ENCODE measurements at places on chromosomes 1 and 21. TPM values are rescaled to one million over a fixed set of nuclear protein-coding genes. Genes with fewer than 3 reads are reported as not detected.
A peak's percentile ranks its signal among the peaks of the same experiment; 100 is the strongest.

The KRTAP19-3 gene
- not detected for total RNA-seq

The C1QC gene
- not detected for total RNA-seq

The TSTD1 gene
- 26.8 TPM for total RNA-seq

The MAP10 gene
- not detected for total RNA-seq

The KCNT2 gene
- not detected for total RNA-seq

The CEP350 gene
- 40.3 TPM for total RNA-seq

The TP73 gene
- total RNA-seq = 11.7 TPM

The DDR2 gene
- 0.65 TPM for total RNA-seq

The CELSR2 gene
- 8.3 TPM for total RNA-seq

The MAP3K21 gene
- total RNA-seq = 10.4 TPM

The MXRA8 gene
- total RNA-seq = 4.9 TPM

- peak overlapping the region; percentile 56 for H3K4me3 ChIP-seq
- H3K27me3 ChIP-seq = no peaks in the 10 kb centered on the region
- no peaks in the 10 kb centered on the region for H3K36me3 ChIP-seq
- H3K4me1 ChIP-seq = peaks cover 19% of the 10 kb centered on the region
These were observed 680 bp upstream of the CNN3 start for GRCh38 chr1:94927405-94928175.

DNA sequence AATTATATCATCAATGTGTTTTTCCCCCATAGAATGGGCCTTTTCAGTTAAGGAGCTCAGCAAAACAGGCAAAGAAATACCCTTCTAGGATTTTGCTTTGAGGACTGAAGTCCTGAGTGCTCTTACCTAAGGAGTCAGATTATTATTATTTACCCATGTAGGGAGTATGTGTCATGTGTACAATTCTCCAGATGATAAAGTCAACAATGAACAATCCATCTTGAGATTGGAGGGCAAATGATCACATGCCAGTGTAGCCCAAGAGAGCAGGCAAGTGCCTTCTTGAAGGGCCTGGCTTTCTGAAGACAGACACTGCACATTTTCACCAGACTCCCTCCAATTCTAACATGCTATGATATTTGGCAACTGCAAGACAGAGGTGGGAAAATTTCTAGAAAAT lies 159.7 kb downstream of the PCNX2 start:
- DNase-seq = no peak
- H3K27me3 ChIP-seq = no peaks in the 10 kb centered on the region
- no peaks in the 10 kb centered on the region for H3K4me1 ChIP-seq
- no peaks in the 10 kb centered on the region for H3K36me3 ChIP-seq
- H3K27ac ChIP-seq = no peak overlapping the region

- no peak overlapping the region for H3K4me3 ChIP-seq
- no peaks in the 10 kb centered on the region for H3K36me3 ChIP-seq
- H3K27me3 ChIP-seq = no peaks in the 10 kb centered on the region
These were observed 14.1 kb downstream of the ALPL start for GRCh38 chr1:21523297-21523813.

DNA sequence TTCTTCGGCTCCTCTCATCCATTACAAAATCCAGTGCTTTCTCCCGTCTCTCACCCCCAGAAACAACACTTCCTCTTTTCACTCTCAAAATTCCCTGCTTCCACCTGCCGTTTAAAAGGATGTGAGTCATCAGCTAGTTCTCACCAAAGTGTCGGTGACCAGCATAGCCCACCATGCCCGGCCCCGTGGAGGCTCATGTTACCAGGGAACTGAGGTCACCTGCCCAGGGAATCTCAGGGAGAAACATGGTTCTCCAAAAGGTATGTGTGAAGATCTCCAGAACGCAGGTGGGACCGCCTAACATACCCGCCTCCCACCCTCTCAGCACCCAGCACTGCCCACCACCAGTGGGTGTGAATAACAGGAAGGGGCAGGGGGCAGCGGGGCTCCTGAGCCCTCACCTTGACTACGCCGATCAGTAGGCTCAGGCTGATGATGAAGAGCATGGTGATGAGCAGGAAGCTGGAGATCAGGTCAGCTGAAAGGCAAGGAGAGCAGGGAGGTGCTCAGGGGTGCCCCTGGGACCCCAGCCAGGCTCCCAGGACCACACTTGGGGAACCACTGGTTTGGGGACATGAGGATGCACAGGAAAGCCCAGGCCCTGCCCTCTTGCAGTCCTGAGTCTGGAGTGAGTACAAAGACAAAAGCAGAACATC lies 16.2 kb downstream of the LAPTM5 start:
- H3K36me3 ChIP-seq = no peaks in the 10 kb centered on the region
- DNase-seq = no peak
- no peak overlapping the region for H3K4me3 ChIP-seq
- H3K27ac ChIP-seq = no peak overlapping the region
- peaks cover 16% of the 10 kb centered on the region for H3K4me1 ChIP-seq

DNA sequence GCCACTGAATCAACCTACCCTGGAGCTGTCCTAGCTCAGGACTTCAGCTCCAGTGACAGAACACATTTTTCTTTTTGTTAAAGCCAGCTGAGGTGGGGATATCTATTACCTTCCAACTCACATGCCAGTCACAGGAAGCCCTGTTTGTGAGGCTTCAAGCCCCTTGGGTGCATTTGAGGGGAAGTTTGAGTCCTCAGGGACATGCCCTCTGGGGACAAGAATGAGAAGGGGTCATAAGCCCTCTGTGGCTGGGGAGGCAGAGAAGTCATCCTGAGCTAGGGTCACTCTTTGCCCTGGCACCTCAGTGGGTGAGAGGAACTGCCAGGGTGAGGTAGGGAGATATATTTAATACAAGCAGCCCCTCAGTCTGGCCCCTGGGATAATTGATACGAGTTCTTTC lies 33.5 kb upstream of the CLDN14 start:
- H3K27me3 ChIP-seq = no peaks in the 10 kb centered on the region
- H3K4me1 ChIP-seq = peaks cover 3% of the 10 kb centered on the region
- no peak overlapping the region for H3K27ac ChIP-seq
- no peak overlapping the region for H3K4me3 ChIP-seq

GRCh38 chr1:227378871-227379554 lies 60.7 kb upstream of the CDC42BPA start:
- no peak overlapping the region for H3K4me3 ChIP-seq
- no peaks in the 10 kb centered on the region for H3K4me1 ChIP-seq
- DNase-seq = no peak
- H3K27ac ChIP-seq = no peak overlapping the region

- H3K36me3 ChIP-seq = no peaks in the 10 kb centered on the region
- H3K4me3 ChIP-seq = no peak within 1 kb of the TSS
- no peaks in the 10 kb centered on the region for H3K4me1 ChIP-seq
These were observed at the start of gene FCRL4 for GRCh38 chr1:157597959-157598667. Gene FCRL4 (minus strand): TSS chr1:157598085. CDS start chr1:157597944, 141 bp downstream.

DNA sequence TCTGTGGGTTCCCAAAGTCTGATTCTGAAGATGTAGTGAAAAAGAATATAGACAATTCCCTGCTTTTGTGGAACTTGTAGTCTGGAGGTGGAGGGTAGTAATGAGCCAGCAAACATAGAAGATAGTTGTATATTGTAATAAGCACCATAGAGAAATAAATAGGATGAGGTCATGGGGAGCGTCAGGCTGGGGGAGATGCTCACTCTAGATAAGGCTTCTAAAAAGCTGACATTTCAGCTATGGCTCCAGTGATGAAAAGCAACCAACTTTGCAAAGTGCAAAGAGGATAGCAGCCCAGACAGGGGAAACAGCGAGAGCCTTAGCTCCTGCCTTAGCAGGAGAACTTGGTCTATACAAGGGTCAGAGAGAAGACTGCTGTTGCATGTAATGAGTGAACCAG lies 98.0 kb upstream of the RALGPS2 start:
- H3K4me1 ChIP-seq = peaks cover 19% of the 10 kb centered on the region
- H3K27ac ChIP-seq = no peak overlapping the region
- no peaks in the 10 kb centered on the region for H3K27me3 ChIP-seq
- no peak overlapping the region for H3K4me3 ChIP-seq
- H3K36me3 ChIP-seq = no peaks in the 10 kb centered on the region

GRCh38 chr1:42135426-42135825 lies 17.8 kb upstream of the GUCA2B start:
- H3K27me3 ChIP-seq = no peaks in the 10 kb centered on the region
- H3K4me1 ChIP-seq = no peaks in the 10 kb centered on the region
- H3K27ac ChIP-seq = no peak overlapping the region
- no peak for DNase-seq
- H3K4me3 ChIP-seq = no peak overlapping the region

GRCh38 chr1:12163210-12163609 lies 3.6 kb upstream of the TNFRSF1B start:
- H3K27ac ChIP-seq = no peak overlapping the region
- H3K27me3 ChIP-seq = no peaks in the 10 kb centered on the region
- peaks cover 28% of the 10 kb centered on the region for H3K4me1 ChIP-seq
- H3K36me3 ChIP-seq = no peaks in the 10 kb centered on the region

GRCh38 chr1:101451888-101452287 lies 215.1 kb downstream of the S1PR1 start:
- H3K27ac ChIP-seq = no peak overlapping the region
- H3K4me3 ChIP-seq = no peak overlapping the region
- H3K27me3 ChIP-seq = no peaks in the 10 kb centered on the region
- no peaks in the 10 kb centered on the region for H3K4me1 ChIP-seq
- DNase-seq = no peak
- no peaks in the 10 kb centered on the region for H3K36me3 ChIP-seq

DNA sequence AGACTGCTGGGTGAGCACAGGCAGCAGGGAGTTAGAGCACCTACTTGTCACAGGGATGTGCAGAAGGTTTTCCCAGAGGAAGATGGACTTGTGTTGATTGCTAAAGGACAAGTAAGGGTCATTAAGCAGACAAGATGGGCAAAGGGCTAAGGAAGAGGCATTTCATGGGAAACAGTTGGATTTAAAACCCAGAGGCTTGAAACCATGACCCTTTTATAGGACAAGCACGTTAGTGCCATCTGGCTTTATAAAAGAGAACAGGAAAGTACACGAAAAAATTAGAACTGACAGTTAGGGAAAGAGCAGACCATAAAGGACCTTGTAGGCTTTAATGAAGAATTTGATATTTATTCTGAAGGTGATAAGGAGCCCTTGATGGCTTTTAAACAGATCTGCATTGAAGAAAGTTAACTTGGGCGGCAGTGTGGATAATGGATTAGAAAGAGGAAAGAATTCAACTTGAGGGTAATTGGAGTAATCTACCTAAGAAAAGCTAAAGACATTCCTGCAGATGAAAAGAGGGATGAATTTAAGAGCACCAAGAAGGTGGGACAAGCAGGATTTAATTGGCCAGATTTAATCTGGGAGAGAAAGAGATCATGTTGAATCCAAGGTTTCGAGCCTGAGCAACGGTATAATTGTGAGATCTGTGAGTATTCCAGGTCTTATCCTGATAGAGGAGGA lies 68.6 kb downstream of the ZC3H11B start:
- no peaks in the 10 kb centered on the region for H3K36me3 ChIP-seq
- no peak overlapping the region for H3K27ac ChIP-seq
- no peaks in the 10 kb centered on the region for H3K4me1 ChIP-seq
- no peak overlapping the region for H3K4me3 ChIP-seq
- H3K27me3 ChIP-seq = no peaks in the 10 kb centered on the region

DNA sequence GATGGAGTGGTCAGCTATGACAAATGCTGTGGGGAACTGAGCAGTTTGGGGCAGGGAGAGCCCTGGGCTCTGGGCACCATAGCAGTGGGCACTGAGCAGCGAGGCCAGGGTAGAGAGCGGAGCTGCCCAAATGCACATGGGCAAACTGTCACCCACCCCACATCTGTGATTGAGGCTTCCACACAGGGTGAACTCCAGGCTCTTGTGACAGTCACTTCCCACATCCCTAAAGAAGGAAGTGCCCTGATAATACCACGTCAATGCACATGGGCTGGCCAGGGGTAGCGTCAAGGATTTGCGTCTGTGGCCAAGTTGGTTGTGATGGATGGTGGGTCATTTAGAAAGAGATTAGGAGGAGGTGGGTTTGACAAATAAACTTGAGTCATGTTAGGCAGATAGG lies 2.6 kb upstream of the GUCA2B start:
- no peak overlapping the region for H3K4me3 ChIP-seq
- H3K27ac ChIP-seq = no peak overlapping the region
- H3K27me3 ChIP-seq = no peaks in the 10 kb centered on the region
- no peaks in the 10 kb centered on the region for H3K36me3 ChIP-seq
- DNase-seq = no peak
- H3K4me1 ChIP-seq = peaks cover 20% of the 10 kb centered on the region

DNA sequence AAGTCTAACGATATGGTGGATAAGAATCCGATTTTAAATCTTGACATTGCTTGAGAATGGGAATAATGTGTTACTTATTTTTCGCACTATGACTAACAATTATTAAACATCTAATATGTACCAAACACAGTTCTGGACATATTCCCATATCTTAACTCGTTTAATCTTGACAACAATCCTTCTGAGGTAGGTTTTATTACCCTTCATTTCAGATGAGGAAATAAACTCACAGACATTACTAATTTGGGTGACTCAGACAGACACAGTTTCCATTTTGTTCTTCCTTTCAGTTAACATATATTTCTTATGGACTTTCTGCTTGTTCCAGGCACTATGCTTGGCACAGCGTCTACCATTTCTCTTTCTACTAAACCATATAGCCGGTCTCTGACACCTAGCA lies 244.8 kb downstream of the SMYD3 start:
- H3K27ac ChIP-seq = no peak overlapping the region
- H3K36me3 ChIP-seq = no peaks in the 10 kb centered on the region
- no peak for DNase-seq
- peaks cover under 1% of the 10 kb centered on the region for H3K4me1 ChIP-seq

- H3K27ac ChIP-seq = no peak overlapping the region
- no peaks in the 10 kb centered on the region for H3K4me1 ChIP-seq
- no peak for DNase-seq
- H3K4me3 ChIP-seq = no peak overlapping the region
- no peaks in the 10 kb centered on the region for H3K36me3 ChIP-seq
These were observed 21.0 kb upstream of the ERRFI1 start for GRCh38 chr1:8047112-8047511.

DNA sequence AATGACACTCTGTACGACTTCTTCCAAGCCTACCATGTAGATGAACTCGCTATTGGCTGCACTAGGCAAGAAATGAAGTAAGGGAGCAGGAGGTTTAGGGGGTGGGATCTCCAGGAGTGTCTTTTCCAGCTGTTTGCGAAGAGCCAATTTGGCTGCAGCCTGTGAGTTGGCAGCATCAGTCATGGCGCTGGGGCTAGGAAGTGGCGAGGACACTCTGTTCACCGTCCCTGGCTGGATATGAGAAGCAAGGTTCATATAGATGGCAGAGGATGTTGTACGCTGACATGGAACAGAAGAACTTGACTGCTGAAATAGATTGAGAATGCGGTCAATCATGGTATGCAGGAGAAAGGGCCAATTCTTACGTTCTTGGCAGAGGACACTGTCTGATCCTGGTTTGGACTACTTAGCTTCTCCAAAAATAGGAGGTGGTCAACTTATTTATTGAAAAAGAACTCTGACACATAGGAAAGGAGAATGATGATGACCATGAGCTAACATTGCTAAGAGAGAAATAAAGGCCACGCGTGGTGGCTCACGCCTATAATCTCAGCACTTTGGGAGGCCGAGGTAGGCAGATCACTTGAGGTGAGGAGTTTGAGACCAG lies 41.2 kb downstream of the SLC27A3 start:
- no peaks in the 10 kb centered on the region for H3K4me1 ChIP-seq
- H3K27ac ChIP-seq = no peak overlapping the region
- peaks cover 2% of the 10 kb centered on the region for H3K36me3 ChIP-seq
- H3K27me3 ChIP-seq = no peaks in the 10 kb centered on the region
- no peak overlapping the region for H3K4me3 ChIP-seq
